ENCODE measurements at places on chromosomes 3 and 15.

DNA sequence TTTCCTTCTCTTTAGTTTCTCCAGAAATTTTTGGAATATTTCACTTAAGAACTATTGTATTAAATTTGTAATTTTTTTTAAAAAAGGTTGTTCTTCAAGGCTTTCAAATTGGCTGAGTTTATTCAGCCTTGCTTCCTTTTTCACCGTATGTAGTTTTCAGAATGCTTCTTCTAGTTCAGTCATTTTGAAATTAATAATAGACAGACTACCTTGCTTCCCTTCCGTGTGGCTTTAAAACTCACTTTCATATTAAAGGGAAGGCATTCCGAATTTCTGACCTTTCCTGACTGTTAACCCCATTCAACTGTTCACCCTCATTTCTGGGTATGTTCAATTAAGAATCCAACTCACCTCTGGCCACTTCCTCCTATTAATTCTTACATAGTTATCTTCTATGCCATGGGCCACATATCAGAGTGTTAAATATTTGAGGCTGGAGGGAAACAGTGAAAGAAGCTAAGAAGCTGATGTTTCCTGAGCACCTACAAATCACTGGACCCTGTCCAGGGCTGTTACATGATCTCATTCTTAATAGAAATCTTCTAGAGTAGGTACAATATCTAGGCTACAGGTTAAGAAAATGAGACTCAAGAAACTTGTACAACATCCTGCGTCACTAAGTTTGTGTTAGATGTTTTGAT, 237.5 kb downstream of the P3H2 start:
- no peak for DNase-seq

- peak; percentile 10 for DNase-seq
Measured at GRCh38 chr15:34642247-34642646, 58.8 kb upstream of the GOLGA8B start.

DNA sequence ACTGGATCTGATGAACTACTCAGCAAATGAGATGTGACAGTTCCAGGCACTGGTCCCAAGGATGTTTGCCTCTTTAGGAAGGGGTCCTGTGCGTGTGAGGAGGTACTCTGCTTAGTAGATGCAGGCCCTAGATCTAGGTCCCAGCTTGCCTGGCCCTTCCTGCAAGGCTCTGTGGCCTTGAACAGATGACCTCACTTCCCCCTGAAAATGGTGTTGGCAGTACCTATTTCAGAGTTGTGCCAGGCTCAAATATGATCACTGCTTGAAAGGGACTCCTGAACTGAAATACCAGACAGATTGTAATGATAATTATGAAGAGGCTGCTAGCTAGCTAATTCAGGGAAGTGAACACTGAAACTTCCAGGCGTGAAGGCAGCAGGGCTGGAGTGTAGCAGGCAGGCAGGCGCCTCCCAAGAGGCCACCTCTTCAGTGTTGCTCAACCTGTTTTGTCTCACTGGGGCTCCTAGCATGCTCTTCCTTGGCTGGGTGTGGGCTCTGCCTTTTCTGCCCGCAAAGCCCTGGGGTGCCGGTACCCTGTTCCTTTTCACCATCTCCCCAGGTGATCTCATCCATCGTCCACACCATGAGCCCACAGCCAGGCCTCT, 24.1 kb upstream of the CPNE9 start:
- DNase-seq = no peak

GRCh38 chr3:30549600-30549999, 56.8 kb upstream of the TGFBR2 start:
- DNase-seq = no peak

- DNase-seq = no peak
Measured at GRCh38 chr3:140186421-140186920, 251.5 kb downstream of the CLSTN2 start.

DNA sequence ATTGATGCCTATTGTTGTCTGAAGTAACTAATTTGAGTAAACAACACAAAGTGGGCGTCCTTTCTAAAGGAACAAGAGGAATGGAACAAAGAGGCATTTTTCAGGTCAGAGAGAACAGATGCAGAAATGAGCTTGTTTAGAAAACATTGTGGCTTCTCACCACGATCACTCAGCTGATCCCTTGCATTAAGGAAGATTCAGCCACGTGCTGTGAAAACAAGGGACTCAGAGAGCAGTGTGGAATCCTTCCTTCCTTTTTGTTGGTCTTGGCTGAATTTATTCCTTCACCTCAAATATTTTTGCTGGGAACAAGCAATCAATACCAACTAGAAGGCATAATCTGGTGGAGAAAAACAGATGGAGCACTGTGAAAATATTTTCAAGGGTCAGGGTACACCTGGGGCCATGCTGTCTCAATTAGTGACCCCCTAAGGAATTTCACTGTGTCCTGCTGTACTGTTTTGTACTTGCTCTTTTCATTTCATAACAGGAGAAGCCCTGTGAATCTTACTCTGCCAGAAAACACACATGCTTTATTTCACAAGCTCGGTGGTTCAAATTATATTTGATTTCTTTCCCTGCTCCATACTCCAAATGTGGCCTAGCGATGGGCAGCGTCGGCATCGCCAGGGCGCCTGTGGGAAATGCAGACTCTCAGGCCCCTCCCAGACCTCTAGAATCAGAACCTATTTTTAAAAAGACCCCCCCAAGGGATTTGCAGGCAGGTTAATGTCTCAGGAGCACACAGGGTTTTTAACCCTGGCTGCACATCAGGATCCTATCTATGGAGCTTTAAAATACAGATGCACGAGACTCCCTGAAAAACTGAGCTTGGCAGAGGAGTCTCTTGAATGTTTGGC, 11.6 kb upstream of the SLC6A20 start:
- no peak for DNase-seq

- DNase-seq = no peak
Measured at GRCh38 chr15:82183121-82184031, 79.2 kb downstream of the EFL1 start.
